Fibroblast of the aortic adventitia (primary cell): ENCODE measurements at places on chromosomes 4 and X.

DNA sequence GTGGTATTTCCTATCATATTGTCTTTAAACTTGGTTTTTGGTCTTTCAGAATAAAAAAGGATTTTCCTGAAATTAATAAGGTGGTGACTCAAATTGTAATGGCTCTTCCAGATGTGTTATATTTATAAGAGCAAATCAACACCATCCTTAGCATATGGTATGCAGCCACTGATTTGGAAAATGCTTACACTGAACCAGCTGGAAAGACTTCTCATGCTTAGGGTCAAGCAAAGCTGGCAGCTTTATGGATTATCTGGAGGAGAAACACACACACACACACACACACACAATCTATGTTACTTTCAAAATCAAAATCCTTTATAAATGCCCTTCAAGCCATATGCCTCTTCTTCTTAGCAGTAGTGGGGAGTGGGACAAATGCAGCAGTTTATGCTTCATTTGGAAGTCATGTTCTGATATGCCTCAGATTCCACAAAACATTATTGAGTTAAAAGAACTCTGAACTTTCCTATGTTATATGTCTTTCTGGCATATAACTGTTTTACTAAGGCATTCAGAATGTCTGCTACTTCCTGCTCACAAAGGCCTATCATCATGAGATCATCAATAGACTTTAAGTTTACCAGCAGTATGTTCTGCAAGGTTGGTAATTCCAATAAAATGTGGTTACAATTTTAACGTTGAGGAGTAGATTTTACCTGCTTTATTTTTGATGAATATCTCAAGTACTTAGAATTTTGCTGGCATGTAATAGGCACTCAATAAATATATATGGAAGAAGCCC is 72.9 kb upstream of the PRDM5 start:
- DNase-seq: peak; percentile 4

DNA sequence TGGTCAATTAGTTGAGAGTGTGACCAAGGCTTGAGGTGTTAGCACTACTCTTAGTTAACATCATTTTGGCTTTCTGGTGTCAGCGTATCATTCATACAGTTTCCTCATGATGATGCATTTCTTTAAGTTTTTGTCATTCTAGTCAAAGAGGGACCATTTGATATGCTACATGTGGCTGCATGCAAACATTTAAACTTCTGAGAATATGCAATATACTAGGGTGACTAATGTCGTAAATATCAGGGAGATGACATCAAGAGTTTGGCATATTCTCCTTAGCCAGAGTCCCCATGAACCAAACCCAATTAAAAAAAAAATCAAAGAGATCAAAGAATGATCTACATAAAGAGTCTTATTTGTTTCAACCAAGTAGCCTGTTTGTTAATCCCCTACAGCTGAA is 537.4 kb upstream of the PCDH7 start:
- no peak for DNase-seq

GRCh38 chr4:148955564-148956297 is 513.5 kb upstream of the NR3C2 start:
- DNase-seq: no peak

DNA sequence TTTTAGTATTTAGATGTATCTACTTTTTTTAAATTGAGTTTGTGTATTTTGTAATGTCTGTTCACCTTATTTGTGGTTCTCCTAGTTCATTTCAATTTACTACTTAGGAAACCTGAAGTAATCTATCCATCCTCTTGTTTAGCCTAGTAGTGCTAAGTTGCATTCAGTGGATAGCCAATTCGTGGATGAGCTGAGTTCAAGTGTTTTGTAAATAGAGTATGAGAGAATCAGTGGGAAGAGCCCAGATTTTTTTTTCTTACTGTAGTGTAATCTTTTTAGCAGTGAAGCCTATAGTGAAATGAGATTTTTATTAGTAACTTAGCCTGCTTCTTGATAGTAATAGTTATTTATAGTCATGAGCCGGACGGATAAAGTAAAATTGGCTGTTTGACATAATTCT is 21.7 kb downstream of the STAG2 start:
- no peak for DNase-seq

- DNase-seq: peak; percentile 81
Observed at GRCh38 chr4:176492646-176493302, 173.0 kb downstream of the SPCS3 start.

GRCh38 chr4:17230727-17231126 is 281.2 kb downstream of the QDPR start:
- no peak for DNase-seq

DNA sequence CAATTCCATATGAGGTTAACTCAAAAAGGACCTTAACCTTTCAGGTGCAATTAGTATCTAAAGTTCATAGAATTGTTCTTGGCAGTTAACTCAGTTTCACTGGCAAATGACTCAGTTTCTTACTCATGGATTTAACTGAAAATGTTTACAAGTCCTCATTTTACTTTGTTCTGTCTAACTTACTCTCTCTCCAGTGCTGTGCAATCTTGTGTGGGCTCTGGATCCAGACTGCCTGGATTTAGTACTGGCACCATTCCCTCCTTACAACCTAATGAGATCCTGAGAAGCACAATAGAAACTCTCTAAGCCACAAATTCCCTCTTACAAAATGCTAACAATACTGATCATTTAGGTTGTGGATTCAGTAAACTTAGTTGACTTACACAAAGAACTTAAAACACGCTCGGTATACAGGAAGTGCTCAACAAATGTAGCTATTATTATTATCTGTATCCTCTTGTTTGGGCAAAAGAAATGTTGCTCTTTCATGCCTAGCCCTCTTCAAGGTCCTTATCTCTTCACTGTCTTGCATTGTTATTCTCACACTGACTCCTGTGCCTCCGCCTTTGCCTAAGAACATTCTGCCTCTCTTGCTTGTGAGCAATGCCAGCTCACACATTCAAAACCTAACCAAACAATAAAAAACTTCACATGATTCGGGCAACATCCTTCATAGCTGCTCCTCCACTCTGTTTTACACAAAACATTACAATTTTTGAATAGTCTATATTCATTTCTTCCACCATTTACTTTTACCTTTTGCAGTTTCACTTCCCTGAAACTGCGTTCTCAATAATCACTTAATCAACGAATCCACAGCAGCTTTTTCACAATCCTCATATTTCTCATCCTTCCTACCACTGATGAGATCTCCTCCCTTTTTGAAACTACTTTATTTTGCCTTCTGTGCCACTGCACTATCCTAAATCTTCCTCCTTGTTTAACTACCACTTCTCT is 91.8 kb downstream of the PDE5A start:
- peak; percentile 80 for DNase-seq

DNA sequence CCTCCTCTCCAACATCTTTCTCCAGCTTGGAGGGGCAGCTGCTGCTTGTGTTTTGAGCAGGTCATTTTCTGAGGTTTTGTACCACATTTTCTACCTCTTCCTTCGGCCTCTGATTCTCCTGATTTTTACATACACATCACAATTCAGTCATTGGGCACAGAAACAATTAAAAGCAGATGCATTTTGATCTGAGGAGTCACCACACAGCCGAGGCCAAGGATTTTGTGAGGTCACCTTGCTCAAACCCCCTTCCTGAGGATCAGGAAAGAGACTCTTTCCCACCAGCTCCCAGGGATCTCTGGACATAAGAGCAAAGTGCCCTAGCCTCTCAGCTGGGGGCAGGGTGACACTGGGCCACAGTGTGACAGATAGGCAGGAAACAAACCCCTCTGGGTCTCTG is 5.4 kb upstream of the FATE1 start:
- no peak for DNase-seq

DNA sequence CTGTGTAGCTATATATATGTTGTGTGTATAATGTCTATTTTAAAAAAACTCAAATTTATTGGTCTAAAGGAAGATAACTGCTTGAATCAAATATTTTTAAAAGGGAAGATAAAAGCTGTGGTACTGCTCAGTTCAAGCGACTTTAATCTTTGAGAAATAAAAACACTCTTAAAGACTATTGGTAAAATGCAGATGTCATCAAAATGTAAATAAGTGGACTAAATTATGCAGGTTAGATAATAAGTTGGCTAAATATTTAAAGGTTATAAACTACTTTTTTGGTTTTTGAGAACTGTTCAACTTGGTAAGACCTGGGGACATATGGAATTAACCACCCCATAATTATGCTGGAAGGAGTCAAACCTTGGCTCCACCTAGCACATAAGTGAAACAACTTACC is 144.7 kb upstream of the ITM2A start:
- no peak for DNase-seq

DNA sequence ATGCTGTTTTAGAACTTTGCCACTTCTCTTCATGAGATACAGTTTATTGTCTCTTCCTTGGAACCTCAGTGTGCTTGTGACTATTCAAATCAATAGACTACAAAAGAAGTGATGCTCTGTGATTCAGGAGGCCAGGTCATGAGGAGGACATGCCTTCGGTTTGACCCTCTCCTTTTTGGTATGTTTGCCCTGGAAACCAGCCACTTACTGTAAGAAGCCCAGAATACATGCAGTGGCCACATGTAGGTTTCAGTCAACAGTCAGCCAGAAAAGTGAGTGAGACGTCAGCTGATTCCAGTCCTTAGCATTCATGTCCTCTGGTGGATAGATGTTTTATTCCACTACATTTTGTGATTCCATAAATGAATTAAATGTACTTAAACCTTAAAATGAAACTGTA is 328.7 kb downstream of the PCDH18 start:
- peak; percentile 76 for DNase-seq

DNA sequence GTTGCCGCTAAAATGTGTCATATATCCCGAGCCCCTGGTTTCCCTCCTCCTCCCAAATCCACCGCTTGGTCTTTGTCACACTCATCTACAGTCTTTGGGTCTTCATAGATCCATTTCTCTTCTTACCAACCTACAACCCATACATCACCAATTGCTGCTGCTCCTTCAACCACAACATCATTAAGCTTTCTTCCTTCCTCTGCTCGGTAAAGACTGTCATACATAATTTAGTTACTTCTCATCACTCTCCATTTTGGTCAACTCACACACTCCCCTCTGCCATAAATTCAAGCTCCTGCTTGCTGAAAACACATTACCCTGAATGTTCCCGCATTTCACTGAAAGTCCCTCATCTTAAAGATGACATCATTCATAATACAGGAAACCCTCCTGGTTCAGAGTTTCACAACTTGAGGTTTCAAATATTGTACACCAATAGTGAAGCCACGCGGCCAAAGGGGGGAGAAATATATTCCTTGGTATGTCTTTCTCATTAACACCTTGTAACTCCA is 1.7 kb upstream of the DCTD start:
- no peak for DNase-seq

DNA sequence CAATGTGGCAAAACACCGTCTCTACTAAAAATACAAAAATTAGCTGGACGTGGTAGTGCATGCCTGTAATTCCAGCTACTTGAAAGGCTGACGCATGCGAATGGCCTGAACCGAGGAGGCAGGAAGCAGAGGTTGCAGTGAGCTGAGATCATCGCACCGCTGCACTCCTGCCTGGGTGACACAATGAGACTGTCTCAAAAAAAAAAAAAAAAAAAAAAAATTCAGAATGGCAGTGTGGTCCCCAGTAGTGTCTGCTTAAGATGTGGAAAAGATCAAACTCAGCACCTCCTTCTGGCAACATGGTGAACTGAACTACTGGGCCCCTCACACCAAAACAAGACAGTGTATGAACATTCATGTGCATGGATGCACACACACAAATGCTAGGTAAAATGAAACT is 32.2 kb downstream of the SMS start:
- peak; percentile 78 for DNase-seq

DNA sequence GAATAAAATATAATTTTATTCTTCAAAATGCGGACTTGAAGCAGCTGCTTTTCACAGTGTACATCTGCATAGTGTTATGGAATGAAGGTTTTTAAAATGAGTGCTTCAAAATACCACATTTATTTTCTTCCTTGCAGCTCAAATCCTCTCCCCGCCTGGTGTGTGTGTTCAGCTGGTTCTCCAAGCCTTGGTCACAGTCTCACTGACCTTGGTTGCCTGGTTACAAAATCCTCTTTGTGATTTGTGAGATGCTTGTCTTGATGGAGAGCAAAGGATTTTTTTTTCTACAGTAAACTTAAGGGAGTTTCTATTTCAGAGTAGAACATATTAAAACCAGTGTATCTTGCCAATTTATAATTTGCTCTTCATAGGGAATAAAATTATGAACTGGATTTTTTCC is 139.2 kb downstream of the PCDH18 start:
- peak; percentile 43 for DNase-seq

DNA sequence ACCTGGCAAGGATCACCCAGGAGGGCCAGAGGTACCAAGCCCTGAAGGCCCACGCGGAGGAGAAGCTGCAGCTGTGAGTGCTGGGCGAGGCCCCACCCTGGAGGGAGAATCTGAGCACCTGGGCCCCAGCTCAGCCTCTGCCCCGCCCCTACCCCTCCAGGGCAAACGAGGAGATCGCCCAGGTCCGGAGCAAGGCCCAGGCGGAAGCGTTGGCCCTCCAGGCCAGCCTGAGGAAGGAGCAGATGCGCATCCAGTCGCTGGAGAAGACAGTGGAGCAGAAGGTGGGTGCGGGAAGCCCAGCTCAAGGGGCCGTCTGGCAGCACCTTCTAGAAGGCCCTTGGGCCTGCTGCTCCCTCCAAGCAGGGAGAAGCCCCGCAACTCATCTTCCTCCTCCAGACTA is 23.2 kb downstream of the TACC3 start:
- DNase-seq: no peak

- peak; percentile 95 for DNase-seq
Observed at GRCh38 chr4:118289794-118290193, 63.0 kb downstream of the PRSS12 start.

DNA sequence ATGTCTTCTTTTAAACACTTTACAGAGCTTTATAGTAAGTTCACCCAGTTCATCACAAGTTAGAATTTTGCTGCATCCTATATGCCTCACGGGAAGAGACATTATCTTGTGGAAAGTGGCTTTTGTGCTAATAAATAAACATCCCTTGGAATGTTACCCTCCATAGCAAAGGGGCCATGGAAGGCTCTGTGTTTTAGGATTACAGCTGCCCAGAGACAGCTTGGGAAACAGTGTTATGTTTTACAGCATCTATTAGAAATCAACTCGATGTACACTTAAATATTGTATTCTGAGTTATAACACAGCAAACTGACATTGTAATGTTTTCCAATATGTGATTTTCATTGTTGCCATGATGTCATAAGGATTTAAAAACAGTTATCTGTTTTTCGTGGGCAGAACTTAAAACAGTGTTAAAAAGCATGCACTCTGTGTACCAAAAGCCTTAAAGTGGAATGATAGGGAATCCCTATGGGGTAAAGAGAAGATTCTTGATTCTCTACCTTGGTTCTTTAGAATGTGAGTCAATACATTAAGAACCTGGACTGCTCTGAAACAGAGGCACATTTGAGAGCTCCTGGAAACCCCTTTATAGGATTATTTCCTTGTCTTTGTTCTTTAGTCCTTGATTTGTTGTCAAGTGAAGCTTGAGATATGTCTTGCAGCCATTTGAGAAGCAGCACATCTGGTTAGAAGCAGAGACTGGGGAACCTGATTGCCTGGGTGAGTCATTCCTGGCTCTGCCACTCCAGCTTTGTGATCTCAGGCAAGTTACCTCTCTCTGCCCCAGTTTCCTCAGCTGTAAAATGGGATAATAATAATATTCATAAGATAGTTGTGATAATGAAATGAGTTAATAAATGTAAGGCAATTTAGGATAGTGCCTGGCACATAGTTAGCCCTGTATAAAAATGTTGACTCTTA is 41.6 kb downstream of the ARHGAP10 start:
- DNase-seq: peak; percentile 66
